ENCODE measurements at places on chromosomes 16 and 17. TPM values are rescaled to one million over a fixed set of nuclear protein-coding genes. Genes with fewer than 3 reads are reported as not detected.

DNA sequence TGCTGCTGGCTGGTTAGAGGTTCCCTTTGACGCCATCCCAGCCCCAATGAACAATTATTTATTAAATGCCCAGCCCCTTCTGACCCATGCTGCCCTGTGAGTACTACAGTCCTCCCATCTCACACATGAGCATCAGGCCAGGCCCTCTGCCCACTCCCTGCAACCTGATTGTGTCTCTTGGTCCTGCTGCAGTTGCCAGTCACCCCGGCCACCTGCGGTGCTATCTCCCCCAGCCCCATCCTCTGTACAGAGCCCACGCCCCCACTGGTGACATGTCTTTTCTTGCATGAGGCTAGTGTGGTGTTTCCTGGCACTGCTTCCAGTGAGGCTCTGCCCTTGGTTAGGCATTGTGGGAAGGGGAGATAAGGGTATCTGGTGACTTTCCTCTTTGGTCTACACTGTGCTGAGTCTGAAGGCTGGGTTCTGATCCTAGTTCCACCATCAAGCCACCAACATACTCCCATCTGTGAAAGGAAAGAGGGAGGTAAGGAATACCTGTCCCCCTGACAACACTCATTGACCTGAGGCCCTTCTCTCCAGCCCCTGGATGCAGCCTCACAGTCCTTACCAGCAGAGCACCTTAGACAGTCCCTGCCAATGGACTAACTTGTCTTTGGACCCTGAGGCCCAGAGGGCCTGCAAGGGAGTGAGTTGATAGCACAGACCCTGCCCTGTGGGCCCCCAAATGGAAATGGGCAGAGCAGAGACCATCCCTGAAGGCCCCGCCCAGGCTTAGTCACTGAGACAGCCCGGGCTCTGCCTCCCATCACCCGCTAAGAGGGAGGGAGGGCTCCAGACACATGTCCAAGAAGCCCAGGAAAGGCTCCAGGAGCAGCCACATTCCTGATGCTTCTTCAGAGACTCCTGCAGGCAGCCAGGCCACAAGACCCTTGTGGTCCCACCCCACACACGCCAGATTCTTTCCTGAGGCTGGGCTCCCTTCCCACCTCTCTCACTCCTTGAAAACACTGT, 11.3 kb downstream of the CX3CL1 start:
- no peak for DNase-seq
- H3K27ac ChIP-seq = no peak overlapping the region
- H3K4me1 ChIP-seq = no peaks in the 10 kb centered on the region
- H3K4me3 ChIP-seq = no peak overlapping the region

GRCh38 chr17:45940293-45940692, 45.9 kb downstream of the MAPT start:
- no peak overlapping the region for H3K4me3 ChIP-seq
- no peaks in the 10 kb centered on the region for H3K36me3 ChIP-seq
- no peaks in the 10 kb centered on the region for H3K27me3 ChIP-seq
- H3K4me1 ChIP-seq = peaks cover 4% of the 10 kb centered on the region

DNA sequence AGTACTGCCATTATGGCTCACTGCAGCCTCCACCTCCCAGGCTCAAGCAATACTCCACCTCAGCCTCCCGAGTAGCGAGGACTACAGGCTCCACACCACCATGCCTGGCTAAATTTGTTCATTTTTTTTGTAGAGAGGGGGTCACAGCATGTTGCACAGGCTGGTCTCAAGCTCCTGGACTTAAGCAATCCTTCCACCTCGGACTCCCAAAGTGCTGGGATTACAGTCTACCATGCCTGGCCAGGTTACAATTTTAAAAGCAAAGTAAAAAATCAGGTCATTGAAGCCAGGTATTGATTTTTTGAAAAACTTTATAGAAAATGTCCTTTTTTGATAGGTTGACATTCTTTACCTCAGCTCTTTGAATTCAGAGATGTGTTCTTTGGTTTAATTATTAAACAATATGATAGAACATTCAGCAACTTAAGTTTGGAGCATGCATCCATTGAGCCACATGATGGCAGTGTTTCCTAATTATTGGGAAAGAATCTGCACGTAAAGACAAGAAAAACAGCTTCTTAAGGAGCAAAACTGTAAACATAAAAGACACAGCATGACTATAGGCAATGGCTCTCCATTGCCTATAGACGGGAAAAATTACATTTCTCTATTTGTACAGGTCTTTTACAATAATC, 1.7 kb upstream of the SLC16A11 start:
- H3K4me3 ChIP-seq = no peak overlapping the region
- no peak for DNase-seq
- H3K36me3 ChIP-seq = no peaks in the 10 kb centered on the region
- H3K27me3 ChIP-seq = no peaks in the 10 kb centered on the region
- peaks cover 22% of the 10 kb centered on the region for H3K4me1 ChIP-seq

The HELZ gene
- total RNA-seq = 94.2 TPM

The SLC5A2 gene
- not detected for total RNA-seq

All from thyroid gland (tissue), 4 donors.